ENCODE measurements at places on chromosomes 2 and 18.

DNA sequence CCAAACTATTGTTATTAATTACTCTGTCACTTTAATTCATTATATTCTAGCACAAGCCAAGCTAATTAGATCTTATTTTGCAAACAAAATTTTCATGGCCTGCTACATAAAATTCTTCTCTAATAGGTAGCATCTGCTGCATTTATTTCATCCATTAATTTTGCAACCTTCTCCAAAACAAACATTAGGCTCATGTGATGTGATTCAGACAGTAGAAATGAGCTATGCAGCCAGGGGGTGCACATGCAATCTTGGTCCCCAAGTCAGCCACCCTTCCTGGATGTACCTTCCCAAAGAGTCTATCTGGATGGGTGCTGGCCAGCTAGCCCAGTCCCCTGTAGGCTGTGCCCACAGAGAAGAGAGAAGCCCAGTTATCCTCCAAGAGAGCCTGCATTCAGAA is 242.1 kb upstream of the OSR1 start:
- no peak for DNase-seq

- no peak for DNase-seq
Measured at GRCh38 chr2:48277153-48277552, 252.8 kb upstream of the STON1 start.

DNA sequence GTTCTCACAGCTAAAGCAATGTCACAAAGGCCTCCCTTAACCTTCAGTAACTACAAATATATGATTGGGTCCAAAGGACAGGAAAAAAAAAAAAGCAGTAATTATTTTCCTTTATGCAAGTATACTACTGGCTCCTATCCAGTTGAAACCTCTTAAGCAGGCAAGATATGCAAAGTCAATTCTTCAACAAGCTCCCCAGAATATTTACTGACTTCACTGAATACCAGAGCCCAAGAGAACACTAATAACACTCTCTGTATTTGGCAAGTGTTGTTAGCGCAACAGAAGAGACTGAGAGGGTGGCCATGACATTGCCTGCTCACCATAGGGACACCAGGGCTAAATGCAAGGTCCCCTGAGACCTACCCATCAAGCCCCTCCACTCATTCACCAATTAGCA is 74.5 kb downstream of the AP1S3 start:
- no peak for DNase-seq

DNA sequence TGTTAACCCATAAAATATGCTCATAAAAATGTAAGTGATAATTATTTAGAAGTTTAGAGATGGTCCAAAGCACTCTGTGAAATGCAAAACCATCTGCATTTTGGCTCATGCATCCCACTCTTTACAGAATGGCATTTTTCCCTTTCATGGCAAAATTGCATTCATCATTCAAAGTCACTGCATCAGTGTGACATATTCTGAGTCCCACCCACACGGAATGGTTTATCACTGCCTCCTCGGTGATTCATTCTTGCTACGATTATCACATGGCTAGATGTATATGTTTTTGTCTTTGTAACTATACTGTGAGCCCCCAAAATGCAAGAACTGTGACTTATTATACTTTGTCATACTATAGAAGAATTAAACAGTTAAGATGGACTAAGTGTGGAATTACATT is 293.0 kb downstream of the LRATD1 start:
- no peak for DNase-seq

GRCh38 chr2:96554293-96555145 is 18.0 kb downstream of the ARID5A start:
- peak; percentile 55 for DNase-seq

GRCh38 chr18:62300359-62300963 is 24.6 kb upstream of the TNFRSF11A start:
- no peak for DNase-seq

DNA sequence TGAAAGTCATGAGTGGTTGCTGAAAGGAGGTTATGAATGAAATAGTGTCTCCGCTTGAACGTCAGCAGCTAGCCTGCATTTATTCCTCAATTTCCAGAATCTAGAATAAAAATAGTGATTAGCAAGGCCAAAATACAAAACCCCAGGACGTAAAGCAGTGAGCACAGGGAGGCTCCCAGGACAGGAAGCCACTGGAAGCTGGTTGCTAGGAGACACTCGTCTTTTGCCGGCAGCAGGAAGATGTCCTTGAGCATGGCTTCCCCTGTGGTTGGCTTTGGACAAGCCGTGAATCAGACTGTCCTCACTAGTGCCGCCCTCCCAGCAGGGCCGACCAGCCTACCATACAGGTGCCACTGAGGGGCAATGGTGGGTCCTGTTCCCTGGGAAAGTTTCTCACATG is 374.4 kb downstream of the MTX2 start:
- peak; percentile 26 for DNase-seq

- DNase-seq = no peak
Measured at GRCh38 chr2:71689968-71690834, 236.8 kb downstream of the DYSF start.

- peak; percentile 47 for DNase-seq
Measured at GRCh38 chr2:146661473-146662096, 1183.2 kb upstream of the ACVR2A start.

DNA sequence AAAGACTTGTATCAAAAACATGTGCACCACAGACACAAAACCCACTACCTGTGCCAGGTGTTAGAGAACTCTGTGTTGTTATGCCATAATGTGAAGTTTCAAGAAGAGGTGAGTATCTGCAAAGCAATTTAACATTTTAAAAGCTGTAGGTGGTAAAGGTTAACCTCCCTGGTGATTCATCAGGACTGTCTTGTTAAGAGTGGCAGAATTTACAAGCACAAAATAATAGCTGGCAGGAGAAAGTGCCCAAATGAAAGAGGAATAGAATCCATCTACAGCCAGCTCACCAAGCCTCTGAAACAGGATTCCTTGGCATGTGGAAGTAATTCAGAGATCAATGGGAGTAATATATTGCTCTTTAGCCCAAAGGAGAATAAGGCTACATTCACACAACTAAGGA is 230.7 kb downstream of the AFF3 start:
- DNase-seq = peak; percentile 14

DNA sequence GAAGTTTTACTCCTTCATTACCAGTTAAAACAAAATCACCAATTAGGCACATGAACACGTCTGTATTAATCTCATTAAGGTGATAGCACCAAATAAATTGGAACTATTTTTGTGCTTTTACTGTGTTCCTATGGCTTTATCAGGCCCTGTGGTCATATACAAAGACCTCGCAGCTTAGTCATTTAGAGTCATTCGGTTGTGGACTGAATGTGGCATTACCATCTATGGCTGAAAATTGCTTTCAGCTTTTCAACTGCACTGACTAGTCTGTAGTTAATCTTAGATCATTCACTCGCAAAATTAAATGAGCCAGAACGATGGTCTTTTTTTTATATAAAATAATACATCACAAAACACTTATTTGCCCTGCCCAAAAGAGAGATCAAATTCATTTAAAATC is 601.7 kb downstream of the NR4A2 start:
- no peak for DNase-seq

DNA sequence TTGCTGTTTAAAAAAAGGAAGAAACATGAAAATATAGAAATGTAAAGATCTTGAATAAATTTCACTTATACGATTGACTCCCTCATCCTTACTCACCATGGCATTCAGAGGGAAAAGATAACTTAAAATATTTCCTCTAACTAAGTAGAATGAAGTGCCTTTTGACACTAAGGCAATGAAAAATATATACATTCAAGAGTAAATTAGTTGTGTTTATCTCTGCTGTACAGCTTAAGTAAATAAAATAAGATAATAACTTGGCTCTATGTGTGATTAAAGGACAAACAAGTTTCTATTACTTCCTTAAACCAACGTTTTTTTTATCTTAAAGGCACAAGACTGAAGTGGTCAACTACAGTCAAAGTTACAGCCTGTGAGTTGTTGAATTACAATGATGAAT is 142.3 kb upstream of the LRRTM4 start:
- DNase-seq = no peak

DNA sequence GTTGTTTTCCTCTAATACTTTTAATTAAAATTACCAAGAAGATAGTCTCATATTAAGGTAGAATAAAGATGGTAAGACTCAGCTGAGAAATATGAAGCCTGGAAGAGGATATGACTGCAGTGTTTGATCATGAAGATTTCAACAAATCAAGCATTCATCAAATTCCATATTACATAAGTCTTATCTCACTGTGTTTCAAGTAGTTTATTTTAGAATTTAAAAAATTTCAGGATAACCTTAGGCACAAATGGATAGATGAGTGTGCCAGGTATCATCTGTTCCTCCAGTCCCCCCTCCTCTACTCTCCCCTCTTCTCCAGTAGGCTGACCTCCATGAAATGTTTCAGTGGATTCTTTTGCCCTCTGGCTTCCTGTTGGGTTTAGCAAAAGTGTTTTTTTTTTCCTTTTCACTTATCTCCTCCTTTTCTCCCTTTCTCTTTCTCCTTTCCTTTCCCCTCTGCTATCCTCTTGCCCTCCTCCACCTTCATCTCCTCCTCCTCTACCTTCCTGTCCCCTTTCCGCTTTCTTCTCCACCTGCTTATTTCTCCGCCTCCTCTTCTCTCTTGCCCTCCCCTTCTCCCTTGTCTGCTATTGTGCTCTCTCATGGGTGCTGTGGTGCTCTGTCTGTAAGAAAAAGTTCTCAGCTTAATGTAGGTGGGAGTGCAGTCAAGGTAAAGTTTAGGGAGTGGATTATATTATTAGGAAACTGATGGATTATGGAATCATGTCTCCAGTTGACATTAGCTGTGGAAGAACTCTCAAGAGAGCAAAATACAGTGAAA is 72.8 kb downstream of the ABI2 start:
- DNase-seq = peak; percentile 59

GRCh38 chr2:239820836-239821693 is 204.1 kb downstream of the NDUFA10 start:
- DNase-seq = no peak

DNA sequence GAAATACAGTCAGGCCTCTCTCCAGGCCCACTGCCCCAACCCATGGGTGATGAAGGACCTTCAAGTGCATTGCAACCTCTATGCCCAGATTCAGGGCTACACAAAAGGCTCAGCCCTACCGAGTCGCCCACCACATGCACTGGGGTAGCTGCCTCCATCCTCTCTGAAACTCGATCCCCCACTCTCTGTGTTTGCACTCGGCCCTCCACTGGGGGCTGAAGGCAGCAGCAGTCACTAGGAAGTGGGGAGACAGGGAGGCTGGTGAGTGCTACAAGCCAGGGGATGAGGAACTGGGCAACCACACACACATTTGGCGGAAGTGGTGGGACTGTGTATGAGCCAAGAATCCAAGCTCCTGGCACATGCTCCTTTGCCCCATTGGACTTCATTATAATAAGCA is 94.6 kb downstream of the CERS6 start:
- no peak for DNase-seq

GRCh38 chr2:75729861-75730260 is 19.1 kb upstream of the GCFC2 start:
- peak; percentile 14 for DNase-seq

DNA sequence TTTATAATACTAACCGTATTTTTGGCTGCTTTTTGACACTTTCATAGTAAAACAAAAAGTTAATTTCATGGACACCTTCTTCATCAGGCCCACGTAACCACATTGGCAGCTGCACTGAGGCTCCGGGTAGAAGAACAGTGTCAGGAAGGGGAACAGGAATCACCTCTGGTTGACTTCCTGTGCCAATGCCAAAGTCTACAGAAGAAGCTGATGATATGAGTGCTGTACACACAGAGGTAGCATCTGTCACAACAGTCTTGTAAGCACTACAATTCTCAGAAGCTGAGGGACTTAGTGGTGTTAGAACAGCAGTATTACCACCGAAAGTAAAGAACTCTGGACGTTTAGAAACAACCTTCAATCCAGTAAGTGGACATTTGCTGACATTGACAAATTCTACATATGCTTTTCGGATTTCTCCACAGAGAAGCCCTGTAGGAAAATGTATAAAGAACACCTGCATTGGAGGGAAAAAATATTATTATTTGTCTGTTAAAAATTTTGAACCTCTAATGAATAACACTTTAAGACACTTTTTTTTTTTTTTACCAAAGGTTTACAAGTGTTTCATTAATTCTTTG is 85.3 kb downstream of the TRAPPC8 start:
- no peak for DNase-seq

- DNase-seq = no peak
Measured at GRCh38 chr18:58586269-58586668, 42.6 kb downstream of the ALPK2 start.

DNA sequence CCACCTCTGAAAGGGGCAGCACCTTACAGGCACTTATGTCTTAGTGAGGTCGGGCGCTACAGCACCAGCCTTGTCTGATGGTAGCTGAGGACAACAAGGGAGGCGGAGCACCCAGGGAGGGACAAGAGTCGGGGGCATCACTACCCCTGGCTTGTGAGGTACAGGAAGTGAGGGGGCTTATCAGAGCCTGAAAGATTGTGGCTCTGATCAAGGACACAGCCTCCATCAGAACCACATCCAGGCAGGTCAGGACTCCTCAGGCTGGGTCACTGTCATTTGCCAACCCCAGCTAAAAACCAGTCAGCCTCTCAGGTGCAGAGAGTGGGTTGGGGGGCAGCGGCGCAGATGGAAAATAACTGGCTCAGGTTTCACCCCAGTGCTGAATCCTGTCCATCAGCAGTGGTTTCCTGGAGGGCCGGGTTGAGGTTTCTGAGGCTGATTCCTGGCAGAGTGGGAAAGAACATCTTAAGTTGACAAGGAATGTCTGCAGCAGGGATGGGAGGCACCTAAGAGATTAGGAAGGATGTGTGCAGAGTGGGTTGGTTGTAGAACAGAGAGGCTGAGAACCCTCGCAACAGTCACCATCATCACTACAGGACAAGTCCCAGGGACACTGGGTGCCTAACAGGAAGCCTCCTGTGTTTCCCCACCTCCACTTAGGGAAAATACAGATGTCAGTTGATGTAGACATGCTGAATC is 45.3 kb downstream of the FBLN7 start:
- no peak for DNase-seq

GRCh38 chr18:11322006-11322405 is 172.6 kb upstream of the PIEZO2 start:
- peak; percentile 52 for DNase-seq

GRCh38 chr2:120647487-120647886 is 88.2 kb upstream of the GLI2 start:
- peak; percentile 72 for DNase-seq
